Coronary artery (tissue), 2 donors: ENCODE measurements at places on chromosomes 16 and 17.

- DNase-seq, result no peak
These were observed 9.1 kb downstream of the TSC2 start for GRCh38 chr16:2056681-2057407.

- no peak for DNase-seq
These were observed 183.0 kb downstream of the FOXL1 start for GRCh38 chr16:86761111-86762031.

DNA sequence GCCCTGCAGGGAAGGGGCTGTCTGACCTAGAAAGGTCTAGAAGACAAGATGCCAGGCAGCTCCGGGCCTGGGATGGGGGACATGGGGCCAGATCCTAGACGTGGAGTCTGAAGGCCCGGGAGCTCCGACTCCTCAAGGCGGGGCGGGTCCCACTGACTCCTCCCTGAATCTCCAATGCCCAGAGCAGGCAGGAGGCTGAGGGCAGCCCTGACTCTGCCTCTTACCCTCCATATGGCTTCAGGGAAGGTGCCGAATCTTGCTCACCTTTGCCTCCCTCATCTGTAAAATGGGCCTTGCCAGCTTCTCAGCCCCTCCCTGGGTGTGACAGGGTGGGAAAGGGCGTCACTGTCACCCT lies 14.8 kb downstream of the VASN start:
- peak; percentile 81 for DNase-seq

DNA sequence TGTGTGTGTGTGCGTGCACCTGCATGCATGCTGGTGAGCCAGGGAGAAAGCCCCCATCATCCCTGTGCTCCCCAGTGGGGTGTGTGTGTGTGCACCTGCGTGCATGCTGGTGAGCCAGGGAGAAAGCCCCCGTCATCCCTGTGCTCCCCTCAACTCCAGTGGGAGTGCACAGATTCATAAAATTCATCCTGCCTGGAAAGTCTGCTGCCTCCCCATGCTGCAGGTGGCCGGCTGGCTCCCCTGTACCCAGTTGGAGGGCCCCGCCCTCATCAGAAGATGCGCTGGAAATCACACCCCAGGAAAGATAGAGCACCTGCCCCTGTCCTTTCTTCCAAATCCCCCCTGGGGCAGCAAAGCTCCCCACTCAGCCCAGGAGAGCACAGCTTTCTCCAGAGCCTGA lies 84.8 kb upstream of the DOC2B start:
- no peak for DNase-seq

- no peak for DNase-seq
These were observed 23.6 kb downstream of the TPSG1 start for GRCh38 chr16:1201444-1201843.

- no peak for DNase-seq
These were observed 113.0 kb downstream of the BANP start for GRCh38 chr16:88064011-88064888.

- DNase-seq, result no peak
These were observed 643 bp downstream of the HSDL1 start for GRCh38 chr16:84144209-84144858.

DNA sequence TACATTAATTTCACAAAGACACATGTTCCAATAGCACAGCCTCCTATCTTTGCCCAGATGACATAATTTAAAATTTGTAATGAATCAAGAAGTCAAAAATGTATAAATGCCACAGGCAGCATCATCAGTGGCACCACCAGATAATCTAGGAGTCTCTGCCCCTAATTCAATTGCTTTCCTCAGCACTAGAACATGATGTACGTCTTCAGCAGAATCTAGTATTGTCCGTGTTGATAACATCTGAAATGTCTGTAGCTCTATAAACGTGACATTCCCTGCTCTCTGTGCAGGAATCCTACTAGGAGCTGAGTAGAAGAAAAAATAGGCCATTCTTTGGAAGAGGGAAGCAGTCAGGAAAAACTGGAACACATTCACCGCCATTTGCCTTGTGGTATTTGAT lies 21.4 kb upstream of the SLC38A8 start:
- no peak for DNase-seq

DNA sequence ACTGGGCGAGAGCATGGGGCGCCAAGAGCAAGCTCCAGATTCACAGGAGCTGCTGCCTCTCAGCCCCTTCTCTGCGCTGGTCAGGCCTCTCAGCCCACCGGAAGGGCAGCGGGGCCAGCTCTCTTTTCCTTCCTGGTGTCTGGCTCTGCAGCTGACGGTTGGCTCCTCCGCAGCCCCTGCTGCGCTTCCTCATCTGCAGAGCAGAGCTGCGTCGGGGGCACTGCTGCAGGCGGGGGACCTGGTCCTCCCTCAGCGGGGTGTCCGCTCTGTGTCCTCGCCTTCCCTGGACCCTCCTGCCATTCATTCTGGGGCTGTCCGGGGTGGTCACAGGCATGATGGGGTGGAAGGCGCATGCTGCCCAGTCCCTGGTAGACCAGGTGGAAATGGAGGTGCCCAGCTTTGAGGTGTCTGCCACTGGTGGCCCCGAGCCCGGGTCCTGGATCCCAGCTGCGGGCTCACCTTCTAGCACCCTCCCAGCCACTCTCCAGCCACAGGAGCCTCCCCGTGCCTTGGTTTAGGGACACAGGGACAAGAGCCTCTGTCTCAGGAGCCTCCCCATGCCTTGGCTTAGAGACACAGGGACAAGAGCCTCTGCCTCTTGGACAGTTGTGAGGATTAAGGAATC lies 84.8 kb downstream of the IRF8 start:
- no peak for DNase-seq

DNA sequence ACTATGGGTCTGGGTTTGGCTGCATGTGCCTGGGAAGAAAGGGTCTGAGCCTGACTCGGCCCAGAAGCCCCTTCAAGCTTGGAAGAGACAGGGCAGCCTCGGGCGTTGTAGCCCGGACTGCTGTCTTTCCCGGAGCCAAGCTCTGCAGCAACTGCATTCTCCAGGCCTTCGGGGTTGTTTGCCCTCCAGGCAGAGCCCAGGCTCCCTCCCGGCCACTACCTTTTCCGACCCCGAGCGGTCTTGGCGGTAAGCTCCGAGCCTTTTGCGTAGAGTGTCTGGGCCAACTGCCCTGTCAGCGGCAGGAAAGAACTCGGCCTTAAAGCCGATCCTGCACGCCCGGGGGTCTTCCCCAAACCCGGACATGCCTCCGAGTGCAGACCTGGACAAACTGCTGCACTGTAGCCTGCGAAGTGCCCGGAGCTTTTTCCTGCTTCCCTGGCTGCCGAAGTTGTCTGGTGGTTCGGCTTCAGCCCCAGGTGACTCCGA lies 1.3 kb downstream of the LHX1 start:
- DNase-seq, result no peak

- no peak for DNase-seq
These were observed 22.0 kb downstream of the ABCC1 start for GRCh38 chr16:15971440-15971815.

DNA sequence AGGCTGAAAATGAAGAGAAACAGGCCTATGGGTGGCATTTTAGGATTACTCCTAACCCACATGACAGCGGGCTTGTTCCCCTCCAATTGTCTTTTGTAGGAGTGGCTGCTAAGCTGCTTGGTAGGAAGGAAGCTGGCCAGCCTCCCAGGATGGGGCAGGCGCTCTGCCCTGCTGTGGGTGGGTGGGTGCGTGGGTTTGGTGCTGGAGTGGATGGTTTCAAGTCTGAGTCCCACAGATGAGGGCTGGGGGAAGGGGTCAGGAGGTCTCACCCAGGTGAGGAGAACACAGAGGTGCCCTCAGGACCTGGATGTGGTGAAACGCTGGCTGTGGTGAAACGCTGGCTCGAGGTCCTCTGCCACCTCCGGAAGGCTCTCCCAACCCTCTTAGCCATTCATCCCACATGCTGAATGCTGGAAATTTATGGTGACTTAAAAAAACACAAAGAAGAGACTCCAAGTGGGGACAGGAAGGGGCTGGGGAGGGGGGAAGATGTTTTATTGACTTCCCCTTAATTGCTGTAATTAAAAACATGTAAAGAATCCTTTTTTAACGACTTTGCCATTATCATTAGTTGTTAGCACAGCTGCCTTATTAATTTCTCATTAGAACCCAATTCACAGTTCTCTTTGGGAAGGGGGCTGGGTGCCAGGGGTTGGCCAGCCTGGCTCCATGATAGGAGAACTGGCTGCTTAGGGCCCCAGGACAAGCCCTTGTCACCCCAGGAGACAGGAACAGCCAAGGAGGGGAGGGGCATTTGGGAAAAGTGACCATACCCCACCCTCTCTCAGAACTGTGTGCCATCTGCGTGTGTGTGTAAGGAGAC lies 153.5 kb upstream of the CDC42EP4 start:
- DNase-seq, result no peak

DNA sequence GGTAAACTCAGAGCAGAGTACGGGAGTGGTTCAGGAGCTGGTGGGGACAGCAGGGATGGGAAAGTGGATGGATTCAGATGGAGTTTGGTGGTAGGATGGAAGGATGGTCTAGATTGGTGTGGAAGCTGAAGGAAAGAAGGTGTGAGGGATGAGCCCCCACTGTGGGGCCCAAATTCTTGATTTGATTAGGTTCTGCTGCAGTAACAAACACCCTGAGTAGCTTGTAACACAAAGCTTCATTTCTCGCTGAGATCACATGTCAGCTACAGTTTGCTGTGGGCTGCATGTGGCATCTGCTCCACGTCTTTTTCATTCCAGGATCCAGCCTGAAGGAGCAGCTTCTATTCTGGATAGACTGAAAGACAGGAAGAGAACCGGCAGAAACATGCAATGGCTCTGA lies 143.8 kb downstream of the IRX3 start:
- no peak for DNase-seq

DNA sequence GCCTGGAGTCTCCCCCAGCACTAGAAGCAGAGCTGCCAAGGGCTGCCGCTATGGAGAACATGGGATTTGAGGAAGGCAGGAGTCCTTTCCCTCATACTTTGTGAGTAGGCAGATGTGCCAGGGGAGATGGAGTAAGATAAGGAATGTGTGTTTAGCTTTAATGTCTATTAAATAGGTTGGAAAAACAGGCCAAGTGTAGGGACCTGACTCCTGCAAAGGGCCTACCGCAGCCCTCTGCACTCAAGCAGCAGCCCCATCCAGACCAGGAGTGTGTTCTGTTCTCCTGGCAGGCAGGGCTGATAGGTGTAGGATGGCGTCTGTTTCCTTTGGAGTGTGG lies 1.8 kb upstream of the MIF4GD start:
- no peak for DNase-seq

- DNase-seq, result no peak
These were observed 53.5 kb downstream of the TIMM22 start for GRCh38 chr17:1050246-1050995.
